Stimulated activated CD8-positive, alpha-beta memory T cell treated with anti-CD3 and anti-CD28 coated beads, Interleukin-2, amount 100 ng/mL, for 1 hour (primary cell): ENCODE measurements at places on chromosomes 13 and 19.

GRCh38 chr13:113129480-113129879 is 6.9 kb downstream of the F10 start:
- no peak for DNase-seq

GRCh38 chr13:24308068-24308445 is 1.3 kb upstream of the C1QTNF9 start:
- no peak for DNase-seq

- no peak for DNase-seq
Measured at GRCh38 chr13:85590231-85590931, 208.8 kb downstream of the SLITRK6 start.

DNA sequence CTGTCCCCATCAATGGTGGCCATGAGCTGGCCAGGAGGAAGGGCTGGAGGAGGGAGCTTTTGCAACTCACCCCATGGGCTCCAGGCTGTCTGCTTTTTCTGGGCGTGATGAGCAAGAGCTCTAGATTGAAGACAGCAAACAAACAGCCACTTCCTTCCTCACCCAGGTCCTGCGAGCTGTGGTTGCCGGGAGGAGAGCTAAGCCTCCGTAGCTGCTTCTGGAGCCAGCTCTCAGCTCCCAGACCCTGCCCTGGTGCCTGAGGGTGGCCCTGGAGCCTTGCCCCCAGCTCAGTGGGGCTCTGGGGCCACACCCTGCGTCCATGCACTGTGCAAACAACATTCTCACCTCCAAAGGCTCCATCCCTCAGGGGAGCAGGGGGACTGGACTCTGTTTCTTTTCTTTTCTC is 6.2 kb downstream of the MYO1F start:
- no peak for DNase-seq

- DNase-seq, result no peak
Measured at GRCh38 chr13:111484959-111485358, 164.5 kb downstream of the TEX29 start.
